T-cell (primary cell): ENCODE measurements at places on chromosomes 2 and 18. TPM values are rescaled to one million over a fixed set of nuclear protein-coding genes. Genes with fewer than 3 reads are reported as not detected.

- peaks cover 17% of the 10 kb centered on the region for H3K27me3 ChIP-seq
- H3K27ac ChIP-seq, result no peak overlapping the region
- H3K4me3 ChIP-seq, result no peak overlapping the region
- H3K4me1 ChIP-seq, result no peaks in the 10 kb centered on the region
- H3K36me3 ChIP-seq, result no peaks in the 10 kb centered on the region
- DNase-seq, result no peak
Observed at GRCh38 chr2:20482725-20483124, 35.9 kb downstream of the RHOB start.

DNA sequence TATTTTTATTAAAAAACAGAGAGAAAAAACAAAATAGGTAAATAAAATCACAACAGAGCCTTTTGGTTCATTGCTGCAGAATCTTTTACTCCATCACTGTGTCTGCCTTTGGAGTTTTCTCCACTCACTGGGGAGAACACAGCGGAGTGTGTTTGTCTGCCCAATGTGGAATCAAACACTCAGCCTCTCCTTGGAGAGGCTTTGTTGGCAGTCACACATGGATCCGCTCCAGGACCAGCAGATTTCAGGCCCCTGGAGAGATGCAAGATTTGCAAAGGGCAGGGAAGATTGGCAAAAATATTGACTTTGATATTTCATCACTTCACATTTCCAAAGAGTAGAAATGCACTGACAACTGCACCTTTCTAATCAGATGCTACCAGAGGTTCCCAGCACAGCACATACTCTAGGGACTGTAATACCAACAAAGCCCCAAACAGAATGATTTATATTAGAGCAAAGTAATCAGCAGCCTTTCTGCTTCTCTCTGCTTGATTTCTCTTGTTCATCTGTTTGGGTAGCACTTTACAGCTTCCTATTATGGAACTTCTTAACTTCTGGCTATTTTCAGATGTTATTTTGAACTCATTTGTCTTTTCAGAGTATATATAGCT, 1898.8 kb upstream of the PIK3C3 start:
- H3K27ac ChIP-seq, result no peak overlapping the region
- no peaks in the 10 kb centered on the region for H3K4me1 ChIP-seq
- no peaks in the 10 kb centered on the region for H3K27me3 ChIP-seq
- no peak overlapping the region for H3K4me3 ChIP-seq
- no peak for DNase-seq

DNA sequence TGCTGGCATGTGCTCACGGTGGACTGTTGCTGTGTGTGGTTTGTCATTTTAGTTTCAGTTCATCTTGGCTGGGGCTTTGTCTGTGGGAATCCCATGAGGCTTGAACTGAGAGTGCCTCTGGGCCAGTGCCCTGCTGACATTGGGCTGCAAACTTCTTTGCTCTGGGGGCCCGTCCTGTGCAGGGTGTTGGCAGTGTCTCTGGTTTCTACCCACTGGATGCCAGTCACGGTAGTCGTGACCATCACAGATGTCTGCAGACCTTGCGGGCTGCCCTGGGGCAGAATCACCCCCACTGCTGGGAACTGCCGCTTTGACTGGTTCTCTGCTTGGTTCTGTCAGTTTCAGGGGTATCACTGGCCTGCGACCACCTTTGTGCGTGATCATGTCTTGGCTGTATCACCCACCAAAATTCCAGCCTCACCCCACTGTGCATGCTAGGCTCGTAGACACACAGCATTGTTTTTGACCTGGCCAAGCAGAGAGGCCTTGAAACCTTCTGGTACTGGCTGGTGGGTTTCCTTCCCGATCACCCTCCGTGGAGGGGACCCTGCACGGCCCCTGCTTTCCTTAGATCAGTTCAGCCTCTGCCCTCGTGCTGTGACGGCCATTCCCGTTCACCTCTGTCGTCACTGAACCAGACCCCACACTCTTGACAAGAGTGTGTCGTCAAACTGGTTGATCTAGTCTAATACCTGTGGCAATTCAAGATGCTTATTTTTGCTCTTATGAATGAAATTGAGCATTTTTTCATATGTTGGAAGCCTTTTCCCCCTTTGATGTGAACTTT, 57.6 kb downstream of the KCNG2 start:
- no peak overlapping the region for H3K4me3 ChIP-seq
- no peak overlapping the region for H3K27ac ChIP-seq
- no peaks in the 10 kb centered on the region for H3K27me3 ChIP-seq
- H3K4me1 ChIP-seq, result no peaks in the 10 kb centered on the region

GRCh38 chr2:70641263-70641784, 87.7 kb upstream of the TGFA start:
- no peak overlapping the region for H3K27ac ChIP-seq
- DNase-seq, result no peak
- H3K36me3 ChIP-seq, result no peaks in the 10 kb centered on the region
- H3K27me3 ChIP-seq, result no peaks in the 10 kb centered on the region
- peaks cover 19% of the 10 kb centered on the region for H3K4me1 ChIP-seq
- no peak overlapping the region for H3K4me3 ChIP-seq

DNA sequence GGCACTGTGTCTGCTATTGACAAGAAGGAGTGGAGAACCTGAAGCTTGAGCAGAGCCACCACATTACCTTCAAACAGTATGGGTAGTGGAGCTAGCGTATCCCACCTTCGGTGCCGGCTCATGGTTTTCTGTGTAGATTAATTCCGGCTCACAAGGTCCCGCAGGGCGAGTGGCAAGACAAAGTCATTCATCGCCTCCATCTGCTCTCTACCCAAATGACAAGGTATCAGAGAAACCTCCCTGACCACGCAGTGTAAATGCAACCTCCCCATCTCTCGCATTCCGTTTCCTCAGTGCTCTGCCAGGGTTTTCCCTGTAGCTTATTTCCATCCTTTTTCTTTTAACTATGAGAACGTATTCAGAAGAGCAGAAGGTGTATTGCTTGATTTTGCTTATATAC, 79.8 kb downstream of the MAP4K4 start:
- H3K27me3 ChIP-seq, result no peaks in the 10 kb centered on the region
- no peaks in the 10 kb centered on the region for H3K36me3 ChIP-seq
- no peak overlapping the region for H3K27ac ChIP-seq
- peaks cover 39% of the 10 kb centered on the region for H3K4me1 ChIP-seq
- no peak overlapping the region for H3K4me3 ChIP-seq
- DNase-seq, result no peak

- H3K4me3 ChIP-seq, result no peak overlapping the region
- DNase-seq, result no peak
- peaks cover 17% of the 10 kb centered on the region for H3K4me1 ChIP-seq
- H3K36me3 ChIP-seq, result no peaks in the 10 kb centered on the region
- H3K27ac ChIP-seq, result no peak overlapping the region
Observed at GRCh38 chr2:144490017-144490416, 29.9 kb downstream of the ZEB2 start.

DNA sequence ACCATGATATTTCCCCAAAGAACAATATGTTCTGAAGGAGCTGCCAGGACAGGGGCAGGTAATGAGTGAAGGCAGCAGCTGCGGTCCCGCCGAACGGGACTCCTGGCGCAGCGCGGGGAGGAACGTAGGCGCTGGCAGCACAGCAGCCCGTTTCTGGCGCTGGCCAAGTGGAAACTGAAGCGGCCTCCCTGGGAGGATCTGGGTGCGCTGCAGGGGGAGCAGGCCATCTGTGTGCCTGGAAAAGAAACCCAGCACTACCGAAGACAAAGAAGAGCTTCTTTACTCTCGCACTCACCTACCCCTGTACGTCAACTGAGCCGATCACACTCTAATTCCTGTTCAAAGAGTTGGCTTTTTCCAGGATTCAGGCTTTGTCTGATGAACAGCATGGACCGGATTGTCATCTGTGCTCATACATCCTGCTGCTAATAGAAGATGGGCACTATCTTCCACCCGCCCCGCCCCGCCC, 11.8 kb downstream of the G6PC2 start:
- H3K36me3 ChIP-seq, result no peaks in the 10 kb centered on the region
- peaks cover 4% of the 10 kb centered on the region for H3K4me1 ChIP-seq
- no peaks in the 10 kb centered on the region for H3K27me3 ChIP-seq
- H3K4me3 ChIP-seq, result no peak overlapping the region

Gene MTCL1
- total RNA-seq, result 0.88 TPM

Gene DNAH6
- 0.56 TPM for total RNA-seq

Gene IL36A
- total RNA-seq, result 0.58 TPM

Gene TANK
- 57.7 TPM for total RNA-seq

Gene ANKRD62
- not detected for total RNA-seq
